ENCODE measurements at places on chromosomes 5 and 9. TPM values are rescaled to one million over a fixed set of nuclear protein-coding genes. Genes with fewer than 3 reads are reported as not detected.

DNA sequence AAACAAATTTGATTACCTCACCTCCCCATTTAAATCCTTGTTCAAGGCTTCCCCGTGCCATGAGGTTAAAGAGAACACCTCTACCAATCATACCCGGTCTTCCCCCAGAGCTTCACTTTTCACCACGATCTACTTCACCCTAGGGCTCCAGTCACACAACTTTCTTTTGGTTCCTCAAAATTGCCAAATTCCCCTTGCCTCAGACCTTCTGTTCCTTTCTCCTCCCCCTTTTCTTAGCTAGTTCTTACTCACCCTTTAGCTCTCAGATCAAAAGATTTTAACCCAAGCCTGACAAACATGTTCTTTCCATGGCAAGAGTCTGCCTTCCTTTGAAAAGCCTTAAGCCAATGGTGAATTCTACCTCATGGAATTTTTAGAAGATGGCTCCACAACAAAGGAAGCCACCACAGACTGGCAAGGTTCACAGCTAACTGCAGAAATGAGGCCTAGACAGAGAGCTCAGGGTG, 56.7 kb downstream of the MAPKAP1 start:
- H3K27ac ChIP-seq, result peak overlapping the region; percentile 9
- H3K27me3 ChIP-seq, result no peaks in the 10 kb centered on the region
- H3K36me3 ChIP-seq, result peaks cover 5% of the 10 kb centered on the region
- no peak for DNase-seq

GRCh38 chr9:105445203-105445881, 2.5 kb upstream of the FSD1L start:
- H3K4me3 ChIP-seq, result no peak overlapping the region
- DNase-seq, result no peak
- no peaks in the 10 kb centered on the region for H3K27me3 ChIP-seq
- no peak overlapping the region for H3K27ac ChIP-seq
- peaks cover 11% of the 10 kb centered on the region for H3K4me1 ChIP-seq
- no peaks in the 10 kb centered on the region for H3K36me3 ChIP-seq

LCN9 gene
- not detected for total RNA-seq

PPP3R2 gene
- not detected for total RNA-seq

FBN2 gene
- total RNA-seq, result not detected

SHB gene
- total RNA-seq, result 1.2 TPM

NIPAL4 gene
- 0.16 TPM for total RNA-seq

Data from CD4-positive, alpha-beta T cell (primary cell).